ENCODE measurements at places on chromosomes 1 and 21.

DNA sequence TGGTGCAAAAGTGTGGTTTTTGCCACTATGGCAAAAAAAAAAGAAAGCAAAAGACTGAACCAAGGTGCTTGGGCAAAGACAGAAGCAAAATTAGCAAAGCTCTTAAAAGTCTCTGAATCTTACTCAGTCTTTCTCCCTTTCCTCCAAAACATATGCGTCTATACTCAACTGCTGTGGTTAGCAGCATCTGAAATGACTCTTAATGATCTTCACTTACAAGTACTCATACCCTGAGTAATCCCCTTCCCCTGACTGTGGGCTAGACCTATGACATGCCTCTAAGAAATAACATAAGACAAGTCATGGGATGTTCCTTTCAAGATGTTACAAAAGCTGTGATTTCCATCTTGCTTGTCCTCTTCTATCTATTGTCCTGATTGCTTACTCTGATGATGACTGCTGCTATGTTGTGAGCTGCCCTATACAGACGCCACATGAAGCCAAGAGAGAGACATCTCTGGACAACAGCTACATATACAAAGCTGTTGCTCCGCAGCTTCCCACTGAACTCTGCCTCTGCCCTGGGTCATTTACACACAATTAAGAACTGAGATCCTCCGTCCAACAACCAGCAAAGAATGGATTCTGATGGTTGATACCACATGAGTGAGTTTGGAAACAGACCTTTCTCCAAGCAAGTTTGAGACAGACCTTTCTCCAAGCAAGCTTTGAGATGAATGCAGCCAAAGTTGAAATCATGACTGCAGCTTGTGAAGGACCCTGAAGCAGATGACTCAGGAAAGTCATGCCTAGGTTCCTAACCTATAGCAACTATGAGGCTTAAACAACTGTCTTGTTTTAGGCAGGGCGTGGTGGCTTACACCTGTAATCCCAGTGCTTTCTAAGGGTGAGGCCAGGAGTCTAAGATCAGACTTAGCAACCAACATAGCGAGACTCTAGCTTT is 55.2 kb downstream of the PUM1 start:
- no peak for DNase-seq

DNA sequence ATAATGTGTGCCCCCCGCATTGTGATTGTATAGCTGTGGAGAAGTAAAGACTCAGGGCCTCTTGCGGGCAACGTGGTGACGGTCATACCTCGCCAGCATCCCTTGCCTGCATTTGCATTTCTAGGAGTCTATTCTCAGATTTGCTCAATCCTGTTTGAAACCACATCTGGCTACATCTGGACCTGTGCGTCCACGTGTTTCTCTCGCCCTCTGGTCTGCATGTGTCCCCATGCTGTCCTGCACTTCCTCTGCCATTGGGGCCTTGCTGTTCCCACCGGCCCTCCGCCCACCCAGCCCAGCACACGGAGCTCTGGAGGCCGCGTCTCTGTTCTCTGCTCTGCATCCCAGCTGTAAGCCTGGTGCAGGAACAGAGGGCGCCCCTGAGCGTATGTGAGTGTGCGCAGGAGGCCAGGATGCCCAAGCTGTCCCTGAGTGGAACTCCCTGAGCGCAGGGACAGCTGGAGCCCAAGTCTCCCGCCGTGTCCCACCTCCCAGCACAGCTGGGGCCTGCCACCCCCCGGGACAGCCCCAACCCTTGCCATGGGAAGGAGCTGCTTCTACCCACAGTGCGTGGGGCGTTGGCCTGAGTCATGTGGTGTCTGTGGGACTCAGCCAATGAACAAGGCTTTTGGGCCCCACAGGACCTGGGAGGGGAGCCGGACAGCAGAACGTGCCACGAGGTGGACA is 1.6 kb downstream of the KRTAP10-2 start:
- no peak for DNase-seq

DNA sequence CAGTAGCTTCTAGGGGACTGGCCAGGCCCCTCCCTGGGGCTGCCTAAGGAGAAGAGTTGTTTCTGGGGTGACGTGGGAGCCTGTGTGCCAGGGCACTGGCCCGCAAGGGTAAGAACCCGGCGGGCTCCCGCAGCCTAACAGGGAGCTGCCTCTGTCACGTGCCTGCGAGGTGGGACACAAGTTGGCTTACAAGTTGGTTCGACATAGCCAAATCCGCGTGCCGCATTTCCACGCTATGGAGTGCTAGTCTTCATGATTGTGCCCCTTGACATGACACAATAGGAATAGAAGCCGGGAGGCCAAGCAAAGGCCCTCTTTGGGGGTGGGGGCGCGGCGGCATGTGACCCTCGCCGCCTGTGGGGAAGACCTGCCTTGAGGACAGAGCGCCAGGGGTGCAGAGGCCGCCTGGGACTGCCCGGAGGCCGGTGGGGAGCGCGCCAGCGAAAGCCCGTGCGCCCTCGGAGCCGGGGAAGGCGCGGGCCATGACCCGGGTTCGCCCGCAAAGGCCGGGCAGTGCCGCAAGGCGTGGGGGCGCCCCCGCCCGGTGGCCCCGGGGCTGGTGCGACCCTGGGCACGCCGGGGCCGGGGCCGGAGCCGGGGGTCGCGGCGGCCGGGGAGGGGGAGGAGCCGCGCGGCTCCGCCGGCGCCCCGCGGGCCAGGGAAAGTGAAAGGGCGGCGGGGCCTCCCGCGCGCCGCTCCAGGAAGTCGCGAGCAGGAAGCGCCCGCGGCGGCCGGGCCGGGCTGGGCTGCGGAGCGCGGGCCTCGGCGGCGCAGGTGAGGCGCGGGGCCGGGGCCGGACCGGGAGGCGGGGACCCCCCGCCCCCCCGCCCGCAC is at the start of gene SLC37A1:
SLC37A1 (plus strand) TSS at position 702 of the 834 bp plus-strand sequence. CDS start 4,603 bp downstream, outside the sequence.
- no peak for DNase-seq

DNA sequence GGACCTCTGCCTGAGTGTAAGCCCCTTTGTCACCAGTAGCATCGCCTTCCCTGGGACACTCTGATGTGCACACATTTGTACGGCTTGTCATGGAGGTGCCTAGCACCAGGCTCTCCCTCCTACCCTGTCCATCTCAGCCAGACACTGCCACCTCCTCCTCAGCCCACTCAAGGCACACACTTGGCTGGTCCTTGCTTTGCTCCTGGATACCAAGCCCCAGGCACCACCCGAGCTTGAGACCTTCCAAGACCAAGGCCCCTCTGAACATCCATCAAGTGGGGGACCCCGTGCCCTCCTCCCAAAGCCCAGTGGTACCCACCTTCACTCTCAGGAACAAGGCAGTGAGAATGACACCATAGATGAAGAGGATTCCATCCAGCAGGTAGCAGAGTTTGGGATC is 78.0 kb downstream of the CD247 start:
- DNase-seq = no peak

GRCh38 chr1:115289940-115290339 is 48.1 kb downstream of the NGF start:
- DNase-seq = no peak

GRCh38 chr1:15412843-15413242 is 3.2 kb downstream of the EFHD2 start:
- DNase-seq = no peak

DNA sequence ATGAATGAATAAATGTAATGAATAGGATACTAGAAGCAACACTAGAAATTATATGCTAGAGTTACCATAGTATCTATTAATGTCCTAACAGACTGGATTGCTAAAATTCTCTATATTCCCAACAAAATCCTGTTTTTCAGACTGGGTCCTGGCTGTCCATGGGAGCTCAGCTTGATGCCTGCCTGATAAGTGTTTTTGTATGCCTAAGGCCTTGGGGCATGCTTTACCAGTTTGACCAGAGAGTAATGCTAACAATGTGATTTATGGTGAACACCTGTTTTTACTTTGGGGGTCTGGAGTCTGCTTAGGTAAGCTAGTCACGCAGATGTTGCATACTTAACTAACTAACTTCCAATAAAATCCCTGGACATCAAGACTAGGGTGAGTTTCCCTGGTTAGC is 318.8 kb upstream of the DEPDC1 start:
- no peak for DNase-seq

- DNase-seq = no peak
Observed at GRCh38 chr1:219621047-219621786, 8.3 kb upstream of the ZC3H11B start.

DNA sequence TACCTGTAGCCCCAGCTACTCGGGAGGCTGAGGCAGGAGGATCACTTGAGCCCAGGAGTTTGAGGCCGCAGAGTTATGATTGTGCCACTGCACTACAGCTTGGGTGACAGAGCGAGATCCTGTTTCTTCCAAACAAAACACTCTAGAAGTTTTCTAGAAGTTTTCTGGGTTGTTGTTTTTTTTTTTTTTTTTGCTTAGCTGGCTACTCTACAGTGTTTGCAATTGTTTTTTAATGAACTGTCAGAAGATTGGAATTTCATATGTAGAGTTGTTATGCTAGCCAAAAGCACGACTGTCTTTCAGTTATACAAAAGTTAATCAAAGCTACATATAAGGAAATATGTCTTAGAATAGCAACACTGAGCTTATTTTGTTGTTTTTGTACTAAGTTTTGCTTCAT is 30.9 kb upstream of the NEXN start:
- DNase-seq = no peak

DNA sequence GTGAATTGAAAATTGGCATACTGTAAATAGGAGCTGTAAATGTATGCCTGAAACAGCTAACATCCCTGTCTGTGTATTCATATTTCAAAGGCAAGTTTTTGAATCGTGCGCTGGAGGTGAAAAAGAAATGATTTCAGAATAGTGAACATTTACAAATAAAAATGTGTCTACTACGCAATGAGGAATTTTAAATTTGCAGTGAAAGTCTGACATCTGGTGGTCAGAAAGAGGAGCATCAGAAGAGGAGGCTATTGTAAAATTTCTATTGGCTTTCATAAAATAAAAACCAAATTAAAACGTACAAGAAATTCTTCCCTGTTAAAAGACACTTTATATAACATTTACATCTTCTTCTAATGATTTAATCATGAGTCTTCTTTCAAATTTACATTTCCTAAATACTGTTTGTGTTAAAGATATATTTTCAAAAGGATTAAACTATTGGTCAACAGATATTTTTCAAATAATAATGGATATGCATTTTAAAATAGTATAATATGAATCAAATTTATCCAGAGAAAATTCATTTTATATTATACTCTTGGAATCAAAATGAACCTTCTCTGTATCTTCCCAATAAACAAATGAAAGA is 113.7 kb upstream of the RRP15 start:
- no peak for DNase-seq

- no peak for DNase-seq
Observed at GRCh38 chr1:87689487-87689886, 360.8 kb downstream of the LMO4 start.

- no peak for DNase-seq
Observed at GRCh38 chr1:33120436-33121231, 39.7 kb downstream of the AZIN2 start.

DNA sequence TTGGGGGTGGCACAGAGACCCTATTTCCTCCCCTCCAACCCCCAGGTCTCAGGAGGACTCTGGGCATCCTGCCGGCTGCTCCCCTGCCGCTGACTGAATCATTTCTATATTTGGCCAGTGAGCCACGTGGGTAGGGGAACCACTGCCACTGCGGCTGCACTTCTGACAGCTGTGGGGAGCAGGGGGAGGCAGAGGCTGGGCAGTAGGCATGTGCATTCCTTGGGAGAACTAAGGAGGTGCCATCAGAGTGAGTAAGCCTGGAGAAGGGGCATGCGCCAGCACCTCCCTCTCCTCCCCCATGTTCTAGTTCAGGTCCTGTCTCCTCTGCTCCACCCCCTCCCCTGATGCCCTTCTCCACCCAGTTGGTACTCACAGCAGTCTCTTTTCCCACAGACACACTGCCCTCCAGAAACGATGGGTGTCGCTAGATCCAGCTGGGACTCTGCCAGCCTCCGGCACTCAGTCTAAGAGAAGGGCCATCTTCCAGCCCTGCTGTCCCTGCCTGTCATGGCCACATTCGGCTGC is 12.0 kb downstream of the PPFIA4 start:
- peak; percentile 83 for DNase-seq

- DNase-seq = no peak
Observed at GRCh38 chr1:64162151-64162550, 41.3 kb upstream of the UBE2U start.

GRCh38 chr1:8075511-8076051 is 49.5 kb upstream of the ERRFI1 start:
- no peak for DNase-seq

DNA sequence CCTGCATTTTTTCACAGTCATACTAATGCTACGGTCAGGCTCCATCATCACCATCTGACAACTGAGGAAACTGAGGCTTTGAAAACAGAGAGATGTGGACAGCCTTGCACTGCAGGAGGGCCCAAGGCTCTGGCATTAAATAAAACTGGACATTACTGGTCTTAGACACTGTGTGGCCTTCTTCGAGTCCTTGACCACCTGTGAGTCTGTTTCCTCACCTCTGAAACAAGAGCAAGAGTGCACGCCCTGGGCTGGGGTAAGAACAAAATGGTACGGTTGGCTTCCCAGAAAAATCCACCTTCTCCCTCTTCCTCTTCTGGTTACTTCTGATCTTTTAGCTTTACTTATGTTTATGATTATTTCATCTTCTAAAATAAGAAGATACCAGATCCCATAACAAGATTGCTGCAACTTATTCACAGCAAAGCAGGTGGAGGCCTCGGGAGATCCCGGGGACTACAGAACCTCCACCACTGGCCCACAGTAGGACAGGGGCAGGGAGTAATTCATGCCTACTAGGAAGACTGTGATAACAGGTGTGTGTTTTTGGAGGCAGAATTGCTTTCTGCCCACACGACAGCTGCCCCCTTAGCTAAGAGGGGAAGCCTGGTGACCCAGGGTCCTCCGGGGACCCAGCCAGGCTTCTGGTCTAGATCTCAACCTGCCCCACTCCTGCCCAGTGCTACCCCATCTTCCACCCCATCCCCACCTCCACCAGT is 156.4 kb upstream of the EDN2 start:
- DNase-seq = no peak

- no peak for DNase-seq
Observed at GRCh38 chr1:151495316-151495715, 15.9 kb upstream of the CGN start.

GRCh38 chr1:211921579-211922095 is 91.1 kb upstream of the LPGAT1 start:
- DNase-seq = no peak

DNA sequence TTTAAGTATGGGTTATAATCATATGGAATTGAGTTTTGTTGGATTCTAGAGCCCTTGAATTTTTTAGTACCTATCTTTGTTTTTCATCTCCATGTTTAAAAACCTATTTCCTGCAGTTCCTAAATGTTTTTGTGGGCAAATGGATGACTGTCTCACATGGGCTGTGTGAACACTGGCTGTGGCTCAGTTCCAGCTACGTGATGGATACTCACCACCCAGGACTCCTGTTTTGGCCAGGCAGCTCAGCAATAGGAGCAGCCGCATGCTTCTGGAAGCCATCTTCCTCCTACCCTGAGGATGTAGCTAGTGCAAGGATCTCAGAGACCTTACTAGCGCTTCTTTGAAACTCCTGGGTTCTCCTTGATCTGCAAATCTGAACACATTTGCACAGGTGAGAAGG is 2.8 kb downstream of the REG4 start:
- DNase-seq = peak; percentile 18

DNA sequence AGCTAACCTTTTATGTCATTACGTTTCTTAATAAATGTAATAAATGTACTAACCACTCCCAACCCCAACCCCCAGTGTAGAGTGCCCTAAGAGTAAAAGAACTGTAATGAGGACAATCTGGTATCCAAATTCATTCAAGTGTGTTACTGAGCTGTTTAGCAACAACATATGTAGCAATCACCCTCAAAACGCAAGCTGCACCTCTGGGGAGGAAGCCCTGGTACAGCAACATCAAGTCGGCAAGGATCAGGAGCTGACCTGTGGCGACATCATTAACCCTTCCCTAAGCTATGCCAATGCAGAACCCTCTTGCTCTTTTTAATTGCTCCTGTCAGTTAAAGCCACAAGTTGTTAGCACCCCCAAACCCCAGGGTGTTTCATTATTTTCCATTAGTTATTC is 47.1 kb downstream of the STX6 start:
- DNase-seq = no peak

GRCh38 chr1:118209648-118210047 is 24.6 kb upstream of the SPAG17 start:
- no peak for DNase-seq

Data from T1000 (cell line).